ENCODE measurements at places on chromosomes 3 and 15.

DNA sequence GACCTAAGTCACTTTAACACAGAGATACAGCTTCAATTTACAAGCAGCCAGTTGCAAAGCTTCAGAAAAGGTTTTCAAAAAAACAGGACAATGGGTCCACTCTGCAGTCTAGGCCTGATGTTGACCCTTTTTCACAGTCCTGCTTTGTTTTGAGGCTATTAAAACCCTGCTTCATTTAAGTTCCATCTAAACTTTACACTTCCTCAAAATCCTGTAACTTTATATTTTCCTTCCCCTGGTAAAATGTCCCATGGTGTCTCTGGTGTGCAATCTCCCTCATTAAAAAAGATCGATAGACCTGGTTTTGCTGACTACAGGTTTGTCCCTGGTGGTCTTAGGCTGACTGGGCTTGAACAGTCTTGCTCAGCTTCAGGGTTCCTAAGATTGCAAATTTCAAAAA is 5.1 kb upstream of the RPL14 start:
- DNase-seq, result no peak

GRCh38 chr3:120462409-120462959 is 11.7 kb upstream of the FSTL1 start:
- no peak for DNase-seq

DNA sequence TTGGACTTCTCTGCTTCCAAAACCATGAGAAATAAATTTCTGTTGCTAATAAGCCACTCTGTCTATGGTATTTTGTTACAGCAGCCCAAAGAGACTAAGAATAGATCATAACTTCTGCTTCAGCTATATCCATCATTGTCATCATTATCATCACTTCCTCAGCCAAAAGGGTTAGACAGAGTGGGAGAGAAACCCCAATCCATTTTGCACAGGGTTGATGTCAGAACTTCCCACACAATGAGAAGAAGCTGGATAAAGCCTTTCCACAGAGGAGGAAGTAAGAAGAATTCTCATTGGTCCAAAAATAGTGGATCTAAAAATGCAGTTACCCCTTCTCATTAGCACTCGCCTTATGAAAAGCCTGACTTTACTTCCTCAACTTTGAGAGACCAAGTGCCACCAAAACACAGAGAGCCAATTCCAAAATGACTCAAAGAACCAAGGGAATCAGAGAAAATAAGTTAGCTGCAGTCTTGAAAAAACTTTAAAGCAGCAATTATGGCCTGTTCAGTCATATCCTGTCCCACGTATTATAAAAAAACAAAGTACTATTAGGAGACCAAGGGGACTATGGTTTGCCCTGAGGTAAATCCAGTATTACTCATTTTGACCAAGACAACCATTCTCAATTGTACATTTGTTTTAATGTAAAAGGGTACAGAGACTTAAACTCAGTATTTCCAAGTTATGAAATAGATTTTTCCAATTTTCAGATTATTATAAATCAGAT is 80.2 kb downstream of the WNT5A start:
- no peak for DNase-seq

DNA sequence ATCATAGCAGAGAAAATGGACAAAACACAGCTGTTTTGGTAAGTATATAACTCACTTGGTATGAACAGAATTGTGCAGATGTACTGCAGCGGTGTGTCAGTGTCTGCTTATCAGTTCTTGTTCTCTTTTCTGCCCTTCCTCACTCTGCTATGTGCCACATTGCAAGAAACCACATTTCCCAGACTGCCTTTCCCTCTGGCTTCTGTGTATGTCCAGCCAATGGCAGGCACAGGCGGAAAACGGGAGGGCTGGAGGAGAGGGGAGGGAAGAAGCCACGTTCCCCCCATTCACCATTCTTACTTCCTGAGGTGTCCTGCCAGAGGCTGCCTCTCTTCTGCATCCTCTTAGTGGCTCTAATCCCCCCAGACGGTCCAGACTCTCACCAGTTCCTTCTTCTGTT is 15.4 kb downstream of the HHLA2 start:
- DNase-seq, result no peak

DNA sequence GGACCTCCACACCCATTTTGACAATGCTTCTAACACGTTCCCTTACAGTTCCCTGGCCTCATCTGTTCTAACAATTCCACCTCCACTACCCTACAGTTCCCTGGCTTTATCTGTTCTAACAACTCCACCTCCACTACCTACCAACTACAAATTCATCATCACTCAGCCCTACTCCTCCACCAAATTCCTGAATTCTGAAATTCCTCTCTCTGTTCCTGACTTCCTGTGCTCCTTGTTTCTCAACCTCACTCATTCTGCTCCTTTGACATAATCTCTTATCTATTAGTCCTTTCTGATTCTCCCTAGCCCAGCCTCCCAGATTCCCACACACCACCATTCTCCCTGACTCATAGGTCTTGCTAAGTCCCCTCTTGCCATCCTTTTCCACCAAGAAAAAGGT is 22.5 kb downstream of the UPK1B start:
- DNase-seq, result no peak

DNA sequence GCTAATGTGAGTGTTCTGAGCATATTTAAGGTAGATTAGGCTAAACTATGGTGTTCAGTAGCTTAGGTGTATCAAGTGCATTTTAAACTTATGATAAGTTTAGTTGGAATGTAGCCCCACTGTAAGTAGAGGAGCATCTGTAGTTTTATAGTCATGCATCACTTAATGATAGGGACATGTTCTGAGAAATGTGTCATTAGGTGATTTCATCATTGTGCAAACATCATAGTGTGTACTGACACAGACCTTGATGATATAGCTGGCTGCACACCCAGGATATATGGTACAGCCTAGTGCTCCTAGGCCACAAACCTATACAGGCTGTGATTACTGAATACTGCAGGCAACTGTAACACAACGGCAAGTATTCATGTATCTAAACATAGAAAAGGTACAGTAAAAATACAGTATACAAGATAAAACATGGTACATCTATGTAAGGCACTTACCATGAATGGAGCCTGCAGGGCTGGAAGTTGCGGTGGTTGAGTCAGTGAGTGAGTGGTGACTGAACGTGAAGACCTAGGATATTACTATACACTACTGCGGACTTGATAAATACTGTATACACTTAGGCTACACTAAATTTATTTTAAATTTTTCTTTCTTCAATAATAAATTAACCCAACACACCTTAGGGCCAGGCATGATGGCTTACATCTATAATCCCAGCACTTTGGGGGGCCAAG is 17.9 kb downstream of the DNAH1 start:
- DNase-seq, result no peak

DNA sequence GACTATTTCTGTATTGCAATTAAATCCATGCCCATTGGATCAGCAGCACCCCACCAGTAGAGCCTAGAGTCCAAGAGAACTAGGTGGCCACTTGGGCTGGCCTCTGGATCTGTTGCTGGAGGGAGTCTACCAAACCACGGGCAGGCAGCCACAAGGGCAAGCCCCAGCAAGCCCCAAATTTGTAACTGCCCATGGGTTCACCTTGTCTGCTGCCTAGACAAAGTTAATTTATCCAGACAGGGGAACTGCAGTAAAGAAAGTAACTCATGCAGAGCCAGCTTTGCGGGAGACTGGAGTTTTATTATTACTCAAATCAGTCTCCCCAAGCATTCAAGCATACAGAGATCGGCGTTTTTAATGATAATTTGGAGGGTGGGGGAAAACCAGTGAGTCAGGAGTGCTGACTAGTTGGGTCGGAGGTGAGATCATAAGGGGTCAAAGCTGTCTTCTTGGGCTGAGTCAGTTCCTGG is 74.0 kb upstream of the TERB2 start:
- peak; percentile 94 for DNase-seq

- DNase-seq, result no peak
Observed at GRCh38 chr3:33132019-33132360, 18.2 kb downstream of the CRTAP start.

DNA sequence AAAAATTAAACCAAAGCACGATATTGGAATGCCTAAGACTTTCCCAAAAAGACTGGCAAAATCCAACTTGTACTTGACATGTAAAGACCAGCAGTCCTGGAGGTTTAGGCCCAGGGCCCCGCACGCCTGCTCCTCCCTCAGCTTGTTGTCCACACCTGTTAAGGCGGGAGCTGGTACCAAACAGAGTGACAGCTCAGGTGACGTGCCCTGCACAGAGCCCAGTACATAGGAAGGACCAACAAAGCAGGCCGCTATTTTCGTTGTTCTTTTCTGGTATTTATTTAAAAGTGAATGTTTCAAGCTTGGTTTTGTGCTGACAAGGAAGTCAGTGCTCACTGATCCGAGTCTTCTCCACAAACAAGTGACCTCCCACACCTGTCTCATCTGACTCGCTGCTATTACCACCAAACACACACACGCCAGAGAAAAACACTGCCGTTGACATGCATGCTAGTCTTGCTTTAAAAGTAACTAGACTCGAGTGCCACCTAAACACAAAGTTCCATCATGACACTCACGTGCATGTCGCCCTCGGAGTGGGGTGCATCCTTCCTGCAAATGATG is 50.2 kb downstream of the HERC2 start:
- DNase-seq, result no peak

DNA sequence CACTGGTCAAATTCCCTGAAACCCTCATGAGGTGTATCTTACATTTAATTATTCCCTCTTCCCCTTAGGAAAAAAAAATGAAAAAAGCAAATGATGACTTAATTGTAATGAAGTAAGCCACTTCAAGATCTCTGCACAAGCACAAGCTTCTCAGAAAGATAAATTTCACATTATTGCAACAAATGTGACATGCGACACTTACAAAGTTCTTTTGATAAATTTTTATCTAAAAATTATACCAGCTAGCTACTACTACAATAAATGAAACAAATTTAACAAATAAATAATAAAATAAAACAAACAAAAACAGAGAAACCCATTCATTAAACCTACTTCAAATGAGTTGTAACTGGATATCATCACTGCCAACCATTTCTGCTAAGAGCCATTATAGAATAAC is 10.0 kb upstream of the TM2D3 start:
- DNase-seq, result no peak

Data from activated CD4-positive, alpha-beta T cell treated with anti-CD3 and anti-CD28 coated beads, Interleukin-2, Interleukin-6, amounts not matched to agents 100 ng/mL and 50 ng/mL, durations not matched to agents 16 hours and 8 hours (primary cell).